ENCODE measurements at places on chromosomes 7 and 10. TPM values are rescaled to one million over a fixed set of nuclear protein-coding genes. Genes with fewer than 3 reads are reported as not detected.

CALML3 gene
- not detected for total RNA-seq

DNA sequence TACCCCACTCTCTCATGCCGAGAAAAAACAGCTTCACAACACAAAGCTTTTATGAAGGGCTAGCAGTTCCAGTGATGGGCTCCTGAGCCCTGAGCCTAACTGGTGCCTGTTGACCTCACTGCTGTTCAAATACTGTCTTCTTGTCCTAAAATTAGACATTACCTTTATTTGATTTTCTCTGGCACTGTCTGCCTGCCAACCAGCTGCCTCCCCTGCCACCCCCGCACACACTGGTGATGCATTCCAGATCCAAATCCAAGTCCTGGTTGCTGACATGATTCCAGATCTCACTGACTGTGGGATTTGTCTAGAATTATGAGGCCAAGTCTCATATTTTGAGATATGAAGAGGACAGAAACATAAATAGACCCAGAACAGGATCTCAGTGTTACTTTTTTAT, 816.2 kb downstream of the NRG3 start:
- no peaks in the 10 kb centered on the region for H3K4me1 ChIP-seq
- H3K4me3 ChIP-seq, result no peak overlapping the region
- no peaks in the 10 kb centered on the region for H3K27me3 ChIP-seq
- no peak overlapping the region for H3K27ac ChIP-seq
- DNase-seq, result no peak

DNA sequence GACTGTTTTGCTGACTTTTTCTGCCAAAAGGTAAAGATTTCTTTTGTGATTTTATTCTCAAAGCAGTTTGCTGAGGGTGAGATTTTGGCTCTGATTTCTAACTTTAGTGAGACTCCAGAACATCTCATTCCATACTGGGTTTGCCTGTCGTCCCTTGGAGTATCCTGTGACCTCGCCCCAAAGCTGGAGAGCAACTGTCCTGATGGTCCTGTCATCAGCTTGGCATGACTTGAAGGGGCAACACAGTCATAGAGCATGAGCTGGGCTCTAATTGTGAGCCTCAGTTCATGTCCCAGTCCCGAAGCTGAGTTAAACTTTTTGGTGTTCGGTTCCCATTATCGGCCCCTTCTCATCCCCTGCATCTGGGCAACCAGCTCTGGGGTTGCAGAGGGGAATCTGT, 23.4 kb downstream of the C10orf90 start:
- no peaks in the 10 kb centered on the region for H3K36me3 ChIP-seq
- H3K4me3 ChIP-seq, result no peak overlapping the region

DNA sequence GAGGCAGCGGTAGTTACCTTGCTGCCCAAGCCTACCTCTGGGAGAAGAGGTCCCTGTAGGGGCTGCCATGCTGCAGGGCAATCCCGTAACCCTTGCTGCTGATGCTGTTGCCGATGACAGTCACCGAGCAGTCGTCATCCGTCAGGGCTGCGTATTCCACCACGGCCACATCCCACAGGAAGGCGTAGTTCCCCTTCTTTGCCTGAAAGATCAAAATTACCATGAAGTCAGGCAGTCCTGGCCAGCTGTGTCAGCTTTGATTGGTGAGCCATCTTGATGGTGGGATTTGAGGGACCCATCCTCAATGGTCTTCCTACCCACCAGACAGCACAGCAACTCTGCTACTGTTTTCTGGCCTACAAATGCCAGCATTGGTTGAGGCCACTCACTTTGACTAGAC, 746.8 kb downstream of the GRID1 start:
- no peak overlapping the region for H3K27ac ChIP-seq
- peaks cover 2% of the 10 kb centered on the region for H3K4me1 ChIP-seq
- H3K27me3 ChIP-seq, result peaks cover 11% of the 10 kb centered on the region
- H3K36me3 ChIP-seq, result no peaks in the 10 kb centered on the region
- no peak for DNase-seq
- H3K4me3 ChIP-seq, result no peak overlapping the region

DNA sequence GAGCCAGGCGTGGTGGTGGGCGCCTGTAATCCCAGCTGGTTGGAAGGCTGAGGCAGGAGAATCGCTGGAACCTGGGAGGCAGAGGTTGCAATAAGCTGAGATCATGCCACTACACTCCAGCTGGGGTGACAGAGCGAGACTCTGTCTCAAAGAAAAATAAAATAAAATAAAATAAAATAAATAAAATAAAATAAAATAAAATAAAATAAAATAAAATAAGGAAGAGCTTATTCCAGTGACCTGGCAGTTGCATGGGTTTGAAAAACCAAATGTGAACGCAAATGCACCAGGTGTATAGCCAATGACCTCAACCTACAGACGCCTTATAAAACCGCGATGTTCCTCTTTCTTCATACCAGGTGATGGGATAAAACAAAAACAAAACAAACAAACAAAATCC, 995.7 kb downstream of the TYW1 start:
- no peak for DNase-seq
- no peaks in the 10 kb centered on the region for H3K4me1 ChIP-seq
- H3K27me3 ChIP-seq, result no peaks in the 10 kb centered on the region
- H3K27ac ChIP-seq, result no peak overlapping the region
- no peak overlapping the region for H3K4me3 ChIP-seq

- H3K4me1 ChIP-seq, result peaks cover 8% of the 10 kb centered on the region
- no peak overlapping the region for H3K4me3 ChIP-seq
- peaks cover 2% of the 10 kb centered on the region for H3K36me3 ChIP-seq
- no peak overlapping the region for H3K27ac ChIP-seq
Measured at GRCh38 chr7:106772655-106773108, 92.4 kb upstream of the PIK3CG start.

GRCh38 chr10:124032971-124033886, 60.2 kb downstream of the CHST15 start:
- H3K4me3 ChIP-seq, result no peak overlapping the region
- H3K27ac ChIP-seq, result no peak overlapping the region
- H3K36me3 ChIP-seq, result no peaks in the 10 kb centered on the region
- peaks cover 6% of the 10 kb centered on the region for H3K27me3 ChIP-seq
- no peak for DNase-seq
